ENCODE measurements at places on chromosomes 4 and X.

DNA sequence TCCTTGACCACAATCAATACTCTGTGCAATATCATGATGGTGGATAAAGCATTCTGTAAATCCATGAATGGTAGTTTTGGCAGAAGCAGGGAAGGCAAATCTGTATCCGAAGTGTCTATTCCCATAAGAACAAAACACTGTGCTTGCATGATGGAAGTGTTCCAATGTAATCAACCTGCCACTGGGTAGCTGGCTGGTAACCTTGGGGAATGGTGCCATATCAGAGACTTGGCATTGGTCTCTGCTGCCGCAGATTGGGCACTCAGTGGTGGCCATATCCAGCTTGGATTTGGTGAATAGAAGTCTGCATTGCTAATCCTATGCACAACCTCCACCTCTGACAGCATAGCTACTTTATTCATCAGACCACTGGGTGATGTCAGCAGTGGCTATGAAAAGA is 114.3 kb upstream of the EMCN start:
- DNase-seq, result no peak

GRCh38 chrX:103878466-103879122 is 46.5 kb upstream of the RAB9B start:
- peak; percentile 40 for DNase-seq

DNA sequence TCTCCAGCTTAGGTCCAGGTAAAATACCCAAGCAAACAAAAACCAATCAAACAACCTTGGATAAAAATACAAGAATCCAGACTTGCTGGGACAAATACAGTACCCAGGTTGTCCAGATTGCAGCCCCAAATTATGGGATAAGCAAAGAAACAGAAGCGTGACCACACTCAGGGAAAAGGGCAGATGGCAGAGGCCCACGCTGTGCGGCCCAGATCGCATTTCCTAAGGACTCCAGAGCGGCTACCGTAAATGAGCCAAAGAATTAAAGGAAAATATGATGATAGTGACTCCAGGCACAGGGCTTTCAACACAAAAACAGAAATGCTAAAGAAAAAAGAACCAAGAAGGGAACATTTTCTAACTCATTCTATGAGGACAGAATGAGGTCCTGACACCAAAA is 50.3 kb downstream of the FGFRL1 start:
- DNase-seq, result no peak

GRCh38 chr4:137209240-137209639 is 323.1 kb downstream of the PCDH18 start:
- DNase-seq, result no peak

DNA sequence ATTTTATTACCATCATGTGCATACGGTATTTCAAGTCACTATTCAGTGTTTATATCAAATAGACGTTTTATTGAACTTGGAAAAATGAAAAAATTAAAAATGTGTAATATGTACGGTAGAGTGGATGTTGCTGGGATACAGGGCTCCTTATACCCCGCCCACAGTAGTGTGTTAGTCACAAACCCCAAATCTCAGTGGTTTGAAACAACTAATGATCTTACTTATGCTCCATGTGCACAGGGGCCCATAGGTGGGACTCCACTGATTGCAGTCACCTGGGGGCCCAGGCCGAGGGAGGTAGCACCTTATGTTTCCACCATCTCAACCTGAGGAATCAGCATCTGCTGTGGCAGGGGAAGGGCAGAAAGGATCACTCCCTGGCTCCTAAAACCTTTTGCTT is 18.1 kb downstream of the LSM6 start:
- DNase-seq, result no peak

GRCh38 chr4:105145903-105146275 is 787 bp upstream of the TET2 start:
- DNase-seq, result no peak

- DNase-seq, result no peak
These were observed 185.6 kb downstream of the ADAMTS3 start for GRCh38 chr4:72383439-72383838.

GRCh38 chrX:73839152-73839551 is 276.2 kb downstream of the CHIC1 start:
- DNase-seq, result no peak

DNA sequence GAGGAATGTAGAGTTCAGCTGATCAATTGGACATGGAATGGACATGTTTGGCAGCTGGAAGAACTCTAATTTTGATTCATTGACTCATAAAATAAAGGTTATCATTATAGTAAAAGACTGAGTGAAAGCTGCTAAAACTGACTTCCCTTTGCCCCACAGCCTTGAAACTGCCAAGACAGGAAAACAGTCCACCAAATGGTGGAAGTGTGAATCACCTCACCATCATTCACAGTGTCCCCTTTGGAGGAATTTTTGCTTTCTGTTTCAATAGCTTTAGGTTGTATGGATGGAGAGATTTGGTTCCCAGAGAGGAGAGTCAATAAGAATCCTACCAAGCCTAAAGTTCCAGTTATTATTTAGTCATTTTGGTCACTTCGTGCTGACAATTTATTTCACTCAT is 20.8 kb upstream of the FREM3 start:
- DNase-seq, result no peak

Measured in fibroblast of skin of left quadriceps (primary cell).